Activated naive CD8-positive, alpha-beta T cell treated with anti-CD3 and anti-CD28 coated beads for 36 hours (primary cell): ENCODE measurements at places on chromosomes 11 and 22. TPM values are rescaled to one million over a fixed set of nuclear protein-coding genes. Genes with fewer than 3 reads are reported as not detected.

CREB3L1 gene
- not detected for total RNA-seq

APOA4 gene
- total RNA-seq, result not detected

SLC29A2 gene
- 9.0 TPM for total RNA-seq

MFNG gene
- total RNA-seq, result 193 TPM

DNA sequence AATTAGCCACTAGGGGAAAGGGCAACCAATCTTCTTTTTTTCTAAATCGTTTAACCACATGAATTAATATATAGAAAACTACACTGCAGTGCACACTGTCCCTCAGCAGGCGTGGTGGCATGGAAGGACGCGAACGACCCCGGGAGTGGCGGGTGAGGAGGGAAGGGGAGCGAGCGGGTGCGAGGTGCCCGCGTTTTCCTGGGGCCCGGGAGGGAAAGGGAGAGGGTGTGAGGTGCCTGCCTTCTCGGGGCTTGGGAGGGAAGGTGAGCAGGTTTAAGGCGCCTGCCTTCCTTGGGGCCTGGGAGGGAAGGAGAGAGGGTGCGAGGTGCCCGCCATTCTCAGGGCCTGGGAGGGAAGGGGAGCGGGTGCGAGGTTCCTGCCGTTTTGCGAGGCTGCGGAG is 765 bp downstream of the GAB4 start:
- H3K36me3 ChIP-seq, result peaks cover 18% of the 10 kb centered on the region
- DNase-seq, result no peak
- peaks cover 2% of the 10 kb centered on the region for H3K4me1 ChIP-seq
- no peak overlapping the region for H3K4me3 ChIP-seq
- H3K27ac ChIP-seq, result no peak overlapping the region
